ENCODE measurements at places on chromosomes 2 and 18. TPM values are rescaled to one million over a fixed set of nuclear protein-coding genes. Genes with fewer than 3 reads are reported as not detected.

DNA sequence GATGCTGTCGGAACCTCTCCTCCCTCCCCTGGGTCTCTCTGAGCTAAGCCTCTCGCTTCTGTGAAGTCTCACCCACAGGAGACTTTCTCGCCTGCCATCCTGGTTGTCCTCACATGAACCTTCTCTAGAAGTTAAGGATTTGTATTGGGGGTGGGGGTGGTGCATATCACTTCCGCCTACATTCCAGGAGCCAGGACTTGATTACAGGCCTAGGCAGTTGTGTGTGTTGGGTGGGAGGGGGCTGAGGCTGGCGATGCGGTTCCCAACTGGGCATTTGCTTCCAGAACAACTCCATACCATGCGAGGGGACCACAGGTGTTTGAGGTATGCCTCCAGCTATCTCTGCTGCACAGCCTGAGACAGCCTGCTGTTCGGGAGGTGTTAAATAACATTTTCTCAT lies 56.8 kb upstream of the MGAT4A start:
- no peak for DNase-seq
- no peaks in the 10 kb centered on the region for H3K36me3 ChIP-seq
- H3K4me3 ChIP-seq: no peak overlapping the region
- H3K4me1 ChIP-seq: no peaks in the 10 kb centered on the region
- no peak overlapping the region for H3K27ac ChIP-seq

DNA sequence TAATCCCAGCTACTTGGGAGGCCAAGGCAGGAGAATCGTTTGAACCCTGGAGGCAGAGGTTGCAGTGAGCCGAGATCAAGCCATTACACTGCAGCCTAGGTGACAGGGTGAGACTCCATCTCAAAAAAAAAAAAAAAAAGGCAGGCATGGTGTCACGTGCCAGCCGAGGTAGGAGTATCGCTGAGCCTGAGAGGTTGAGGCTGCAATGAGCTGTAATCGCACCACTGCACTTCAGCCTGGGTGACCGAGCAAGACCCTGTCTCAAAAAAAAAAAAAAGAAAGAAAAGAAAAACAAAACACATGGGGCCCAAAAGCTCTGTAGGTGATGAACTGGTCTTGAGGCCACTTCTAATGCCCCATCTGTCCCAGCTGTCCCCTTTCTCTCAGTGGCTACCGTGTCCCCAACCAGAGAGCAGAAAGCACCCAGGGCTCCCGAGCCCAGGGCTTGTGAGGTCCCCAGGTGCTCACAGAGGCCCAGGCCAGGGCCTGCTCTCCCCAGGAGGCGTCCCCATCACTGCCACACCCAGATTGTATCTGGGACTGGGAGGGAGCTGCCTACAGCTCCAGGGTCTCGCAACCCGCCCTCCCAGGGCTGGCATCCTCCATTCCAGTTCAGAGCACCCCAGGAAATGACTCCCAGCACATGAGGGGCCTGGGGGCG lies 8.5 kb downstream of the KLHL30 start:
- H3K4me3 ChIP-seq: no peak overlapping the region
- DNase-seq: no peak
- no peak overlapping the region for H3K27ac ChIP-seq
- H3K4me1 ChIP-seq: no peaks in the 10 kb centered on the region
- H3K36me3 ChIP-seq: no peaks in the 10 kb centered on the region

DNA sequence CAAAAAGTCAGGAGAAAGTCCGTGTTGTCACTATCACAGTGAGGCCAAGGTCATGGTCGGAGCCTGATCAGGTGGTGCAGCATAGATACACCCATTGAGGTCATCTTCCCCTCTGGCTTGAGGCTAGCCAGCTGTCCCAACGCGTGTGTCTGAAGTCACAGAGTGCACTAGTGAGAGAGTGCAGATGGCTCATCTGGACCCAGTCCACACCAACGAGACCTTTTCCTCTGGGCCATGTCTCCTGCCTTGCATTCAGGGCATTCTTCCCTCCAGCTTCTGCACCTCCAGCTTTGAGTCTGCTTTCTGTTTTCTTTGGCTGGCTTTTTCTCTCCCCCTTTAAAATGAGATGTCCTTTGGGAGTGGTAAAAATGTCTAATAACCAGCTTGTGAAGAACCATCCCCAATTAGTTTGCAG lies 146.9 kb downstream of the TDRD15 start:
- no peaks in the 10 kb centered on the region for H3K36me3 ChIP-seq
- no peak overlapping the region for H3K4me3 ChIP-seq
- H3K4me1 ChIP-seq: no peaks in the 10 kb centered on the region
- H3K27me3 ChIP-seq: no peaks in the 10 kb centered on the region
- no peak for DNase-seq

Gene LBX2
- total RNA-seq: not detected

DNA sequence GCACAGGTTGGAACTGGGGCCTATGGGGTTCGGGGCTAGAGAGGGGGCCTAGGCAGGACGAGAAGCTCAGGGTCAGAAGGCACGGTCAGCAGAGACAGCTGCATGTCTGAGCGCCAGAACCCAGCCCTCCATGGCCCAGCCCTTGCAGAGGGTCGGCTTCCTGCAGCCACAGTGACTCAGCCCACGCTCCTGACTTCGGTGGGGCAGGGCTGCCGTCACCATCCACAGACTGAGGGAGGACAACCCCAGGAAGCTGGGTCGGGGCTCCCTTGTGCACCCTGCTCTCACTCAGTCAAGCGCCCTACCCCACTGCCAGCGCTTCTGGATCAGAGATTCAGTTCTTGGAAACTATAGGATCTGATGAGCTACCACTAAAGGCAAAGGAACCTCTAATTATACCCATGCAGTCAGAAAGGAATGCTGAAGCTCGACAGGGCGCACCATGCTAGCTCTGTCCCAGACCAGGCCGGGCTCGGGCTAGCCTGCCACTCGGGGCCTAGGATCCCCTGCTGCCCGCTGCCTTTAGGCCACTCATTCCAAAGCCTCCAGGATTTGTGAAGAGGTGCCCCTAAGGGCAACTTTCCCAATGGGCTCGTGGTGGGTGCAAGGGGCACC lies 3.0 kb downstream of the ACTR1B start:
- H3K27me3 ChIP-seq: no peaks in the 10 kb centered on the region
- H3K4me3 ChIP-seq: no peak overlapping the region
- peaks cover 11% of the 10 kb centered on the region for H3K36me3 ChIP-seq
- peaks cover 14% of the 10 kb centered on the region for H3K4me1 ChIP-seq
- DNase-seq: no peak

- H3K4me3 ChIP-seq: peak overlapping the region; percentile 62
- H3K27ac ChIP-seq: peak overlapping the region; percentile 79
- DNase-seq: peak; percentile 62
- H3K36me3 ChIP-seq: no peaks in the 10 kb centered on the region
- no peaks in the 10 kb centered on the region for H3K27me3 ChIP-seq
Measured at GRCh38 chr2:8682719-8683667, 1.1 kb downstream of the ID2 start.

DNA sequence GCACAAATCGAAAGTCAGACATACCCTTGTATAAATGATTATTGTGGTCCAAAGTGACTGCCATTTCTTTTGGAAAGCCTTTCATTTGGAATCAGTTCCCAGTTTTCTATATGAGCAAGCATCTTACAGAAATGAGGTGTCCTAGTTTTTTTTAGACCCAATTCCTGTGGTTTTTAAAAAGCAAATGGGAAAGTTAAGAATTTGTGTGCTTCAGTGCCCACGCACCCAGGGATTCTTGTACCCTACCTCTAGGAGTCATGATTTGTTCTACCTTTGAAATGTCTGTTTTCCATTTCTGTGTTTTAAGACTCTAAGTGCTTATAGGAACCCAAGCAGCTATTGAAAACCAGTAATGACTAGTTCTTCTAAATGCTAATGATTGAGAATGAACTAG lies 218.1 kb downstream of the CAMKMT start:
- no peak for DNase-seq
- H3K4me3 ChIP-seq: no peak overlapping the region
- H3K27me3 ChIP-seq: no peaks in the 10 kb centered on the region
- H3K4me1 ChIP-seq: no peaks in the 10 kb centered on the region
- no peaks in the 10 kb centered on the region for H3K36me3 ChIP-seq

Gene DNER
- total RNA-seq: 6.0 TPM

Gene ALK
- 1.2 TPM for total RNA-seq

Gene FHOD3
- 52.5 TPM for total RNA-seq
